Hindlimb muscle (tissue), 1 donor: ENCODE measurements at places on chromosomes 2 and 18. TPM values are rescaled to one million over a fixed set of nuclear protein-coding genes. Genes with fewer than 3 reads are reported as not detected.
A peak's percentile ranks its signal among the peaks of the same experiment; 100 is the strongest.

DNA sequence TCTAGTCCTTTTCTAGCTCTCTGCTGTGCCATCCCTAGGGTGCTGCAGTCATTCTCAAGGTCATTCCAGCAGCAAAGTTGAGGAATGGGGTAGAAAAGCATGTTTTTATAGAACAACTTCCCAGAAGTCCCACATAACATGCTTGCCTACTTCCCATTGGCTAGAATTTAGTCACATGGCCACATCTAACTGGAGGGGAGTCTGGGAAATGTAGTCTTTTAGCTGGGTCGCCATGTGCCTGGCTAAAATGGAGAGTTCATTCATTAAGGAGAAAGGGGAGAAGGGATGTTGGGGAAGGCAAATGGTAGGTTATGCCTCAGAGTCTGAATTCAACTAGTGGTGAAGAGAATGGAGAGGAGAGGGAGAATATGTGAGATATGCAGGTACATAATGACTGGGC is 85.7 kb downstream of the SLC4A3 start:
- no peak for DNase-seq

GRCh38 chr2:64957109-64957903 is 31.9 kb upstream of the SLC1A4 start:
- DNase-seq, result no peak

The MRO gene
- polyA plus RNA-seq, result 0.39 TPM

The SERPINB3 gene
- not detected for polyA plus RNA-seq

- DNase-seq, result no peak
Observed at GRCh38 chr2:156472686-156473085, 36.5 kb downstream of the GPD2 start.

GRCh38 chr2:234343372-234343771 is 153.5 kb downstream of the ARL4C start:
- no peak for DNase-seq

The ABCG5 gene
- not detected for polyA plus RNA-seq

DNA sequence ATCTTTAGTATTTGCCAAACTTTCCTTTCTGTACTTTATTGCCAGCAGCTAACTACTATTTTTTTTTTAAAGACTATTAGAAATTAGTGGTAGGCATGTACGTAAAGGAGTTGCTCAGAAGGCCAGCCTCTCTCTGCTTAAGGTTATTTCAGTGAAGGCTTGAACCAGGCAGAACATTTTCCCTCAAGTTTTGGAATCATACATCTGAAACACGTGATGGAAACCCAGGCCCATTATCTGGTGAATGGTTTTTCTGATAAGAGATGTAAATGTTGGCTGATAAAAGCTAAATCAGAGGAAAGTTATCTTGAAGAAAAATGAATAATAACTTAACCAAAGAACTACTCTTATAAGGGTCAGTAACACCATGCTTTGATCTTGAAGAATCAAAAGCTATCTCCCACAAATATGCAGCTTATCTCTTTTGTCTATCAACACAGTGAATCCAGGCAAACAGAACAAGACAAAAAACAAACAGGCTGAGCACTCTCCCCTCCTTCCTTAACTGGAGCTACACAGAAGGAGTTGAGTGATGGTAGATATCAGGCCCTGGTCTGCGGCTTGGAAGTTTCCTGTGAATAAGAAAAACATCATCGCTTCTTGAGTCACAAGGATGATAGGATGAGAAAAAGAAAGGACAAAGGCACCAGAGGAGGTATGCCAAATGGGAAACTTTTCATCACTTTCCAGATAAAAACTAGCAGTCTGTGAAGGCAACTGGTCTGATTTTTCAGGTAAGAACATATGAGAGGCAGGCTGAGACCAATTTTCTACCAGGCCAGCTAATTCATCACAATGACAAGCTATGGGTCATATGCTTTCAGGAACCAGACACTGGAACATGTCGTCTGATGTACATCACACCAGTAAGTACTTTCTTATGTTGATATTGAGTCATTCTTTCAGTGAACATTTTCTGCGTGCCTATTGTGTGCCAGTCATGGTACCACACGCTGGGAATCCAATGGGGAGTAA is 88.4 kb upstream of the STK17B start:
- no peak for DNase-seq

GRCh38 chr2:227906991-227907390 is 35.6 kb downstream of the DAW1 start:
- no peak for DNase-seq

The EFHD1 gene
- polyA plus RNA-seq, result 26.3 TPM

GRCh38 chr18:3914109-3914508 is 464.1 kb downstream of the TGIF1 start:
- DNase-seq, result peak; percentile 29

The CHRND gene
- 173 TPM for polyA plus RNA-seq

The FBLN7 gene
- polyA plus RNA-seq, result 8.5 TPM

- no peak for DNase-seq
Observed at GRCh38 chr2:142010477-142011270, 120.1 kb downstream of the LRP1B start.

The NRBP1 gene
- 115 TPM for polyA plus RNA-seq

The SNED1 gene
- polyA plus RNA-seq, result 5.1 TPM

DNA sequence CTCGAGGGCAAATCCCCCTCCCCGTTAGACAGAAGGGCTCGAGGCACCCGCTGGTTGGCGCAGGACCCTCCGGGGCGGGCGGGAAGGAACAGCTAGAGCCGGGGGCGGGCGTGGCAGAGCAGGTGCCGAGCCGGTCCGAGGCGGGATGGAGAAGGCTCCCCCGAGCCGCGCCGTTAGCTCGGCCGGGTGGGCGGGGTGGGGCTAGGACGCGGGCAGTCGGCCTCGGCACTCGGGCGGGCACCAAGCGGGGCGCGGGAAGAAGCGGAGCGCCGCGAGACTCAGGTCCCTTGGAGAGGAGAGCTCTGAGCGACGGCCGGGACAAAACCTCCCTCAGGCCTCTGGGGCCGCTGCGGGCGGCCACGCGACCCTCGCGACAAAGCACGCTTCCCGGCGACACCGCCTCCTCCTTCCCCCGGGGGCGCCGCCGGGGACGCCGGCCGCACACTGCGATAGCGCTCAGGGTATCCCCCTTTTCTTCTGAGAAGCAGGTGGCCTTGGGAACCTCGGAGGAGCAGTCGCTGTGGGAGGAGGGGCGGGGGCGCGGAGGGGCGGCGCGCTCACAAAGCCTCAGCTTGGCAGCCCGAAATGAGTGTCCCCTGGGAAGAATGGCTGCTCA is 721 bp downstream of the FHOD3 start:
- DNase-seq, result no peak

The GREB1 gene
- 13.8 TPM for polyA plus RNA-seq

GRCh38 chr2:232435805-232436204 is 20.1 kb upstream of the ALPI start:
- DNase-seq, result no peak

GRCh38 chr2:126909366-126909765 is 10.7 kb downstream of the TEX51 start:
- no peak for DNase-seq

- DNase-seq, result peak; percentile 69
Observed at GRCh38 chr18:61201511-61201910, 131.7 kb upstream of the CDH20 start.

The MYO5B gene
- 1.7 TPM for polyA plus RNA-seq

The MAP3K19 gene
- polyA plus RNA-seq, result not detected

DNA sequence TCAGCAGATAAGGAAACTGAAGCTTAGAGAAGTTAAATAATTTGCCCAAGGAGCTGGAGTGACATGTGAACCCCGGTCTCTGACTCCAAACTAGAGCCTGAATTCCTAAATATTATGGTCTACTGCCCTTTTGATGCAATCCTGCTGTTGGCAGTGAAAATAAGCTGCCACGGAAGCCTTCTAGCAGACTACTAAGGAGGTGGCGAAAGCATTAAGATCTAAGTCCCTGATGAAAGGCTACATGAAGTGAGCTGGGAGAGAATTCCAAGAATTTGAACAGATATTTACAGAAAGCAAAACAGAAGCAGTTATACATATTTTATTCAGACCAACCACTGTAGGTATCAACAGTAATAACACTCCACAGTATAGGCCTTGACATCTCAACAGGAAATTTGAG is 28.1 kb downstream of the TRMT61B start:
- DNase-seq, result no peak

The VSNL1 gene
- polyA plus RNA-seq, result 7.0 TPM

- no peak for DNase-seq
Observed at GRCh38 chr2:157684940-157685466, 56.3 kb upstream of the ACVR1C start.

GRCh38 chr2:58904095-58904494 is 663.0 kb upstream of the FANCL start:
- DNase-seq, result no peak

The GRB14 gene
- 2.4 TPM for polyA plus RNA-seq

The GAL3ST2 gene
- not detected for polyA plus RNA-seq

GRCh38 chr2:236677368-236677767 is 107.7 kb downstream of the ACKR3 start:
- no peak for DNase-seq

- DNase-seq, result no peak
Observed at GRCh38 chr18:7102131-7102530, 15.5 kb downstream of the LAMA1 start.

DNA sequence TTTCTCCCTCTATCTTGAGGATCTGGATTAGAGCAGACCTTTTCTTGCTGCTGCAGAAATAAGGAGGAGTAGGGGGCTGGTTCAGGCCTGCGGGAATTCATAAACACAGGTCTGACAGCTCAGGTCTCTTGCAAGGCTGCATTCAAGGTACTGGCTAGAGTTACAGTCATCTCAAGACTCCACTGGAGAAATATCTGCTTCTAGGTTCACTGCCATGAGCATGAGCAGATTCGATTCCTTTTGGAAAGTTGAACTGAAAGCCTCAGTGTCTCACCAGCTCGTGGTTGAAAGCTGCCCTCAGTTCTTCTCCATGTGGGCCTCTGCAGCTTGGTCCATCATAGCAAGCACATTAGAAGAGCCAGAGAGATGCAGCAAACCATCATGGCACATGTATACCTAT is 124.4 kb upstream of the SETBP1 start:
- no peak for DNase-seq
